ENCODE measurements at places on chromosomes 16 and 17.
A peak's percentile ranks its signal among the peaks of the same experiment; 100 is the strongest.

GRCh38 chr16:75052481-75053202 lies 53.8 kb downstream of the ZNRF1 start:
- DNase-seq: no peak

- no peak for DNase-seq
These were observed 840 bp upstream of the CDH5 start for GRCh38 chr16:66365651-66366050.

- no peak for DNase-seq
These were observed 4.7 kb downstream of the KRT25 start for GRCh38 chr17:40750391-40750790.

DNA sequence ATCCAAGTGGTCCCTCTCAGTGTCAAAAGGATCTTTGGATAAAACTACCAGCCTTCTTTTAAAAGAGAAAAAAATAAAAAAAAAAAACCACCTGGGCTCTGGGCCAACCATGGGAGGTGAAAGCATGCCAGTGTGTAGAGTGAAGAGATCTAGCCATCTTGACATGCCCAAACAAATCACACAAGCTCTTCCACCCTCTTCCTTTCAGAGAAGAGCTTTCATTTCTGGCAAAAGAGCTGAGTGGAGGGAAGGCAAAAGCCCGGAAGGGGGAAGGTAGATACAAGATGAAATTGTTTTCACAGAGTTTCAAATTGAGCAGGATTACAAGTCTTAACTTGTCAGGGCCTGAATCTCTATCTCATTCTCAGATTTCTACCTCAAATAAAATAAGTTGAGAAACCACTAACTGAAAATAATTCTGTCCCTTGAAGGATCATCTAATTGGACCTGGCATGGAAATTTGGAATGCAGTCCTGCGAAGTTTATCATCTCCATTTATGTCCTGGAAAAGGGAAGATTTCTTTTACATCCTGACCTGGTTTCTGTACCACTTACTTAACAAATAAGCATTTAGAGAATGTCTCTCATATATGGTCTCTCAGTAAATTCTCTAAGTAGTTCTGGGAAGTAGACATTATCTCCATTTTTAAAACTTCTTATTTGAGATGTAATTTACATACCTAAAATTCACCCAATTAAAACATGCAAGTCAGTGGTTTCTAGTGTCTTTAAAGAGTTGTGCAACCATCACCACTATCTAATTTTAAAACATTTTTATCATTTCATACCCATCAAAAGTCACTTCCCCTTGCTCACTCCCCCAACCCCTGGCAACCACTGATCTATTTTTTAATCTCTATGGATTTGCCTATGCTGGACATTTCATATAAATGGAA lies 93.7 kb downstream of the TANGO6 start:
- DNase-seq: no peak

DNA sequence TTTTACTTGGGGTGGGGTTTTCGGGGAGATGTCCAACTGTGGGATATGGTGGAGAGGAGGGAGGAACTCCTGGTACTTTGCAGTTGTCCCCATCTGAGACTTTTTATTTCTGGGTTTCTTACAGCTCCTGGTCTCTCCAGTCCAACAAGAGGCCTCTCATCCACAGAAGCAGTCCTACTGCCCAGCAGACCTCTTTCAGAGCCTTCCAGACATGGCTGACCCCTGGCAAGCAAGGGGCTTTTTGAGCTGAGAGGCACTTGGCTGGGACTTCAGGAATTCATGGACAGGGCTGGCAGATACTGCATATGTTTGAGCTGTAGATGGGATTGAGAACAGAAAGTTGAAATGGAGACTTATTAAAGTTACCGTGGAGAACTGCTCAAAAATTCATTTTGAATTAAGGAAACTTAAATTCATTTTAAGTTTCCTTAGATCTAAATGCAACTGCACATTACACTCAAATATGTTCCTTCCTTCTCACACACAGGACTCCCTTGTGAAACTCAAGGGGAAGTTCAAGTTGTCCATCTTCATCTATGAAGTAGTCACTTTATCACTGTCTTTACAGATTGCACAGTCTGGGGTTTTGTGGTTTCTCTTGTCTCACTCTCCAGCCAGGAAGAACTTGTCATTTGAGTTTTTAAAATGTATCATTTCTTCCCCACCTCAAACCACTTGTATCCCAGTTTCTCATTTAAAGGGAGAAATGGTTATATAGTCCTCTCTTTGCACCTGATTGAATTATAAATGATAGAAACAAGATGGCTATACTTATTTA lies 1.1 kb downstream of the LASP1NB start:
- no peak for DNase-seq

- DNase-seq: no peak
These were observed 19.4 kb downstream of the OTOA start for GRCh38 chr16:21683184-21683583.

DNA sequence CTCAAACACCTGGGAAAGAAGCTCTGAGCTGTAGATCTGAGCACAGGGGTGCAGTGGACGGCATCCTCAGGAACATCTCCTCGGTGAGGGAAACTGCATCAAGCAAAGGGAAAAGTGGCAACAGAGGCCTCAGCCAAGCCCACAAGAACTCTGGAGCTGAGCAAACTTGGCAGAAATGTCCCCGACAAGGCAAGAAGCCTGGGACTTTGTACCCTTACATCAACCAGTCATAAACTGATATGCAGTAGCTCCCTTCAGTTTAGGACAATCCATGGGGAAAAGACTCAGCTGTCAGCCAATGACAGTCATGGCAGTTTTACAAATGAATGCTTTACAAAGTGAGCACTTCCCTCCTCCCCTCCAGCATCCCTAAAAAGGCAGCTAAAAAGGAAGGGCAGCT lies 210.0 kb upstream of the DYNLRB2 start:
- no peak for DNase-seq

DNA sequence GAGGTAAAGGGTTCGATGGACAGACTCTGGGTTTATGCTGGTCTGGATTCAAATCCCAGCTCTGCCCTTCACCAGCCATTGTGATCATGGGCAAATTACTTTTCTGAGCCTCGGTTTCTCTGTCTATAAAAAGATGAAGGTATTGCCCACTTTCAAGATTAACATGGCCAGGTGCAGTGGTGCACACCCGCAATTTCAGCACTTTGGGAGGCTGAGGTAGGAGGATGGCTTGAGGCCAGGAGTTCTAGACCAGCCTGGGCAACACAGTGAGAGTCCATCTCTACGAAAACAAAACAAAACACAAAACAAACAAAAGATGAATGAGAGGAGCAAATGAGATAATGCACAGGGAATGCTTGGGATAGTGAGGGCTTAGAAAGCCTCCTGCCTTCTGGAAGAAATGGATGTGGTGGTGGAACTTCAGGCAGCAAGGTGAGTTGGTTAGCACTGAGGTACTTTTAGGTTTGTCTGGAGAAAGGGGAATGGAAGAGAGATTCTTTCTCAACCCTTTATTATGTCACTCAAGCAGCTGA lies 8.5 kb downstream of the ADGRG3 start:
- DNase-seq: no peak

DNA sequence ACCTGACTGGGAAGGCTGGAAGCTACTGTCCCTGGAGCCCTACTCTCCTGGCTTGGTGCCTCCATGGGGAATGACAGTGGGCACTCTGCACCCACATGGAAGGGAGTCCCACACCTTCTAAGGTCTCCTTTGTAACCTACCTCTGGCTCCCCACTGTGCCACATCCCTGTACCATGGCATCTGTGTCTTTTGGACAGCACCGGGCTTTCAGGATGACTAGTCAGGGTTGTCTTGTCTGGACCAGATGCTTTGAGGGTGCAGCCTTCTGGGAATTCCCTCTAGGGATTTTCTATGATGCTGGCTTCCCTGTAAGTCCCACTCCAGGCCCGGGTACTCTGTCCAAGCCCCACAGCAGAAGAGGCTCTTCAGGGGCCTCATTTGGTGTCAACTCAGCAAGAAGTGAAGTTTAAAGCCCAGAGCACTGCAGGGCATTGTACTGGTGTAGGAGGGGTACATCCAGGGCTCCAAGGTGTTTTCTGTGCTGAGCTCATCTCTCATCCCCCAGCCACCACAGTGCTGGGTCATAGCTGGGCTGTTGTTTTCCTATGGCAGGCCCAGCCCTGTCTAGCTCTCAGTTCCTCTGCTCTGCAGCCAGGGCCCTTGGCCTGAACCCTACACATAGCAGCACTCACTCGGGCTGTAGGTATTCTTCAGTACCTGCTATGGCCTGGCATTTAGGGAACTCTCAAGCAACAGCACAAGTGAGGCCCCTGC lies 255.3 kb downstream of the CPPED1 start:
- DNase-seq: no peak

DNA sequence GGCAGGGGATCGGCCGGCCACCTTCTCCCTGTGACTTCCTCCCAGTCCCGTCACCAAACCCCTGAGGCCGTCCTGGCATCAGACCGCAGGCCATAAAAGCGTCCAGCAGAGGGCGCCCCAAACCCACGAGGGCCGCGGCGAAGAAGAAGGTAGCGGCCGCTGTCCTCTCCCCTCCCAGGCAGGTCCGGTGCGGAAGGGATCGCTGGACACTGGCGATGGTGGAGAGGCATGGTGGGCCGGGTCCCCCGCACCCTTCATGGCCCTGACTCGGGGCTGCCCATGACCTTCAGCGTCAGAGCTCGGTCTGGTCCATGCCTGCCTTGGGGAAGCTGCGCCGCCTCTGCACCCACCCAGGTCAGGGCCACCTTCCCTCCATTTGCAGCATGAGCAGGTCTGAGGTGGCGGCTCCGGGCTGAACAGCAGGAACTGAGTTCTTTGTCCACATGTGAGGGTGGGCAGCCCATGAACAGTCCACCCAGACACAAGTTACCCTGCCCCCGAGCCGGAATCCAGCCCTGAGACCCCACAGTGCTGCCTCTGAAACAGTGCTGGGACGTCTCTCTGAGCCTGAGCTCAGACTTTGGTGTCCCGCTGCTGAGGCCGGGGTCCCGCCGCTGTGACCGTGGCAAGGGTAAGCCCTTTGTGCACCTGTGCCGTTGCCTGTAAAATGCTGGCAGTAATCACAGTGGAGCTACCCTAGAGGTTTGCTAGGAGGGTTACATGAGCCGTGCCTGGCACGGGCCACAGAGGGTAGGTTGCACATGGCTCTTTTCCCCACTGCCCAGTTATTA lies 40.8 kb upstream of the CMIP start:
- peak; percentile 62 for DNase-seq

DNA sequence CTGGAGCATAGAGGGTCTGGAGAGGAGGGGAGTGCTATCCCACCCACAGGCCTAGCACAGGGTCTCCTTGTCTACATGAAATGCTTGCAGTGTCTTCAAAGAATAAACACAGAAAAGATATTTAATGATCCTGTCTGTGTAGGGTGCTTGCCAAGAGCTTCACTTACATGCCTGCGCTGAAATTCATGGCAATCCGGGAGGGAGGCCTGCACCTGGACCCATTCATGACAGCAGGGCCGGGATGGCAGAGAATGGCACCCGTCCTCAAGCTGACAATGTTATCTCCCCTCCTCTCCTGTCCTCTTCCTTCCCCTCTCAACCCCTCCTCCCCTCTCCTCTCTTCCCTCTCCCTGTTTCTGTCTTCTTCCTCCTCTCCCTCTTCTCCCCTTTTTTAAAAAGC lies 2.1 kb downstream of the ADGRG3 start:
- DNase-seq: no peak

GRCh38 chr17:37218849-37219248 lies 156.9 kb upstream of the C17orf78 start:
- no peak for DNase-seq

DNA sequence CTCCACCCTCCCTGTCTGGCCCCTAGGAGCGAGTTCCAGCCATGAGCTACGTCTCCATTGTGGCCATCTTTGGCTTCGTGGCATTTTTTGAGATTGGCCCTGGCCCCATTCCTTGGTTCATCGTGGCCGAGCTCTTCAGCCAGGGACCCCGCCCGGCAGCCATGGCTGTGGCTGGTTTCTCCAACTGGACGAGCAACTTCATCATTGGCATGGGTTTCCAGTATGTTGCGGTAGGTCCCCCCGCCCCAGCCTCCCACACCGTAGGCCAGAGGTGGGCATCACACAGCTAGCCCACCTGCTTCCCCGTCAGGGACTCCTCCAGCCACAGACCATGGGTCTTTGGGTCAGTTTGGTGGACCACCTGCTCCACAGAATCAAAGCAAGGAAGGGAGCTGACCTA lies 4.2 kb downstream of the SLC2A4 start:
- no peak for DNase-seq

DNA sequence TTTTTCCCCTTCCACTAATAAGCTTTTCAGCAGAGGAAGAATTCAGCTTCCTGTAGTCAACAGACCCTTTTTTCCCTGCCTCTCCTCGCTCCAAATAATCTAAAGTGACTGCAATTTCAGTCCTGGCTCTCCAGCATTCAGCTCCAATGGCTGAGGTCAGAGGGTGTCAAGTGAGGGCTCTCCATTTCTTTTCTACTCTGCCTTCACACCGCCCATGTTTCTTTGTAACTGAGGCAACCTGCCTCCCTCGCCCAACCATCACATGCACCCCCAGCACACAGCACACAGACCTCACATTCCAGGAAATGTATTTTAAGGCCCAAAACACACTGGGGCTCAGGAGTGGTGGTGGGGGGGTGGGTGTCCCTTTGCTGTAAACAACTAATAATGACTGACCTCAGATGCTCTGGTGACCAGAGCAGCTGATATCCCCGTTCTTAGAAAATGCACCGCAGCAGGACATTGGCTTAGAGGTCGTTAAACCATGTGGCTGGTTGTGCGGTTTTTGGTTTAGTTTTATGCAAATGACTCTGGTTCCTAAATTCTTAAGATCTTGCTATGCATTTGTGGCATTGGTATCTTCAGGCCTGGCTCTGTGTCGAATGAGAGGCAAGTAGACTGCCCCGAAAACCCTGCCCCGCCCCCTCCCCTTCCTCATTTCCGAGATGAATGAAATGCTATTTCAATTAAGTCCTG lies 203.6 kb downstream of the ZFHX3 start:
- no peak for DNase-seq

DNA sequence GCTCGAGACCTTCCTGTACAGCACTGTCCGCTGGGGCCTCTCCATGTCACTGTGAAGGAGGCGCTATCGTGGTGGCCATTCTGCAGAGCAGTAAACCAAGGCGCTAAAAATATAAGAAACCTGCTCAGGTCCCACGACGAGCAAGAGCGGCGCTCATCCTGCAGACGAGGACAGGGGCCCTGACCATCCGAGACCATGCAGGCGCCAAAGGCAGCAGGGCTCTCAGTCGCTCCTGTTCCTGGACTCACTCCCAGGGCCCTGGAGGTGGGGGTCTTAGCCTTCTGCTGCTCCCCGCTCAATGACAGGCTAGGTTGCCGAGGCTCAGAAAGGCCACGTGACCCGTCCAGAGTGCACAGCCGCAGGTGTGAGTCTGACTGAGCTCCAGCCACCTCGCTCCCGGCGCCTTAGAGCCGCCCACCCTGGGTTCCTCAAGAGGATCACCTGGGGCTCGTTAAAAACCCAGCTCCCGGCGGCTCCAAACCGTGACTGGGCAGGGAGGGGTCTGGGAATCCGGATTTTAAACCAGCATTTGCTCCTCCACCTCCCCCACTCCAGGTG lies 509 bp upstream of the ATP2C2 start:
- peak; percentile 17 for DNase-seq
